ENCODE measurements at places on chromosomes 12 and 14.

DNA sequence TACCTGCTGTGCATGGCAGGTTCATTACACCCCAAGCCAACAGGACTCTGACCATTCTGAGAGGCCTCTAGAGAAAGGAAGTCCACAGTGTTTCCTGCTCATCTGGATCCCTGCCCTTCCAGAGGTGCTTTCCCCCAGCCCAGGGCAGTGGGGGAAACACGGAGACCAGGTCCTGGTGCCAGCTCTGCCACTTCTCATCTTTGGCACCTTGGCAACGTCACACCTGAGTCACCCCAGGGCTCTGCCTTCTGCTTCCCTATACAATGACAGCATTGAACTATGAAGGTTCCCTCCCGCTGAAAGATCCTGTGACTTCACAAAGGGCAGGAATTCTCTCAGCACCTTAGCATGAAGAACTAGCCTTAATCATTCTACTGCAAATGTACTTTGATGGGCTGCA, 74.9 kb downstream of the ANO2 start:
- DNase-seq, result no peak

GRCh38 chr14:92936085-92936484, 13.1 kb downstream of the CHGA start:
- no peak for DNase-seq

DNA sequence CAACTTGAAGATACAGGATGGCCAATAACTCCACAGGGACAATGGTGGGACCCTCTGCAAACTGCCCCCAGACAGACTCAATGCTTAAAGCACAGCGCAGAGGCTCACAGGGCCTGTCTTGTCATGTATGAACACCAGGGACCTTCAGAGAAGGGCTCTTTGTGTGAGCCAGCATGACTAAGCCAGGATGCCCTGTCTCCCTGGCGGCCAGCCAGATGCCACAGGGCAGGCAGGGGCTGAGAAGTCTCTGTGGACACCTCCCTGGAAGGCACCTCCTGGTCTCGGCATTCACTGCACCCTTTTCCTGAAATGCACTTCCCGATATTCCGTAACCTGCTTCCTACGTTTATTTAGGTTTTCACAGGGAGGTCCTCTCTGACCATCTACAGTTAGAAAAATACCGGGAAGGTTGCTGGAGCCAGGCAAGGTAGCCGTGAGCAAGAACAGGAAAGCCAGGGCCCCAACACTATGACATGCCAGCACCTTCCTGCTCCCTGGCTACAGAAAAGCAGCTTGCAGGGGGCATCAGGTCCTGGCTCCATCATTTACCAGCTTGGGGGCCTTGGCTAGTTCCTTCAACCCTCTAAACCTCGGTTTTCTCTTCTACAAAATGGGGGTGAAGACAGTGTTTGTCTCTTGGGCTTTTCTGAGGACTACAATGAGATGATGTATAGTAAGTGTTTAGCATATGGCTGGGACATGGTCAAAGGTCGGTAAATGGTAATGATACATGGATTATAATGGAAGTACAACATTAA, 65.0 kb downstream of the PITPNM2 start:
- no peak for DNase-seq

- no peak for DNase-seq
Observed at GRCh38 chr14:72863216-72864006, 30.5 kb downstream of the DPF3 start.

DNA sequence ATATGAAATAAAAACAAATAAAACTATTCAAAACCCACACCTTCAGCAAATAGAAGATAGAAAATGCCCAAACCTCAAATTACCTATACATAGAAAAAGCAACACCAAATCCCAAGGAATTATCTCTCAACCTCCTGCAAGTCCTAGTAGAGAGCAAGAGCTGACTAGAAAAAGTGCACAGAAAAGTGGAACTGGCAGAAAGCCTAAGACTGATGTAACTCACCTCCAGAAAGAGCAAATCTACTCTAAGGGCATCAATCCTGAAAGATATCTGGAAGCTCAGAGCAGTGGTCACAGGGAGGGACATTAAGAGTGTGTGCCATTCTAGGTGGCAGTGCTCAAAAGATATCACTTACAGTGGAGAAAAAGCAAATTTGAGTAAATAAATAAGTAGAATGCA, 62.1 kb upstream of the PLEKHG7 start:
- DNase-seq, result no peak

GRCh38 chr12:131091413-131091975, 137.8 kb downstream of the ADGRD1 start:
- DNase-seq, result no peak

GRCh38 chr12:42945927-42946326, 356.4 kb upstream of the PRICKLE1 start:
- DNase-seq, result no peak

GRCh38 chr12:105948331-105948730, 190.4 kb downstream of the NUAK1 start:
- DNase-seq, result peak; percentile 72

DNA sequence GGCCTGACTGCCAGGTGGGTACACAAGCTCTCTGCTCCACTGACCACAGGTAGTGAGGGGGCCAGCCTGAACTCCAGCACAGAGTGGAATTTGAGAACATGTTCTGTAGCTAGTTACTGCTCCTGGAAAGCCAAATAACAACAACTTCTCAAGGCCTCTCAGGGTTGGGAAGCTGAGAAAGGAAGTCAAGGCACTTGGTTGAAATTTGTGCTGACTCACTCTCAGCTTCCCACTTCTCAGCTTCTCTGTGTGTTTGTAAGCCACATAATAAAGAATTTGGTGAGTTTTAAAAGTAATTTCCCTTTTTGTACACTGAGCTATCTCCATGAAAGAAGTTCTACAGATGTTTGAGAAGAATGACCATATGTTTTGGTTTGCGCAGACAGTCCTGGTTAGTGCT, 234.9 kb downstream of the KTN1 start:
- no peak for DNase-seq

DNA sequence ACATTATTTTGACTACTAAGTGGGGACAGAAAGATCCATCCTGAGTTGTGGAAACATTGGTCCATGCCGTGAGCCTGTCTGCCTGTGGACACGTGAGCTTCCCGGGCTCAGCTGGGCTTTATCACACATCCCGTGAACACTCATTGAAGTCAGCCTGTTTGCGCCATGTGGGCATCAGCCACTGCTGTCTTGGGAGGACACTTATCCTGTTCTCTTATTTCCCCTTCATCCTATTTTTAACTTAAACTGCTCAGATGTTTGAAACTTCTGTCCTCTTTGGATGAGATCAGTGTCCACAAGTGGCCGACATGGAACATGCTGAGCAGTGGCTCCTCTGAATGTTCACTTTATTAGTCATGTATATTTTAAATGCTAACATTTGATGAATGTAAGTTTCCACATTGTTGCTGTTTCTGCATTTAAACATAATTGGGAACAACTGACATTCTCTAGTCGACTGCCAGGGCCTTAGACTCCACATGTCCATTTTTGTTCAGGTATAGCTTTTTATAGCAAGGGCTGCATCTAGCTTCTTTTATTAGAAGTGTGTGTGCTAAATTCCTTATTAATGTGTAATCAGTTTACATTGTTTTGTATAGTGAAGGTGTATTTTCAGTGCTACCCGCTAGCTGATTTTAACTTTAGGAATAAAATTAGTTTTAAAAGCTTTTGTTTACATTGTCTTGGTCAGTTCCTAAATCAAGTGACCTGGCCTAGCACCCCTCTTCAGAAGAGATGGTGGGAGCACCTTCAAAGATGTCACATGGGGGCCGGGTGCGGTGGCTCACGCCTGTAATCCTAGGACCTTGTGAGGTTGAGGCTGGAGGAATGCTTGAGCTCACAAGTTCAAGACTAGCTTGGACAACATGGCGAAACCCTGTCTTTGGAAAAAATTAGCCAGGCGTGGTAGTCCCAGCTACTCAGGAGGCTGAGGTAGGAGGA, 24.0 kb downstream of the RNF34 start:
- no peak for DNase-seq

- DNase-seq, result no peak
Observed at GRCh38 chr14:63547798-63548335, 4.7 kb upstream of the PPP2R5E start.

Data from tibial artery (tissue), 4 donors.